ENCODE measurements at places on chromosomes 11 and 22.

- no peak for DNase-seq
These were observed 17.1 kb downstream of the FAR1 start for GRCh38 chr11:13685461-13686108.

DNA sequence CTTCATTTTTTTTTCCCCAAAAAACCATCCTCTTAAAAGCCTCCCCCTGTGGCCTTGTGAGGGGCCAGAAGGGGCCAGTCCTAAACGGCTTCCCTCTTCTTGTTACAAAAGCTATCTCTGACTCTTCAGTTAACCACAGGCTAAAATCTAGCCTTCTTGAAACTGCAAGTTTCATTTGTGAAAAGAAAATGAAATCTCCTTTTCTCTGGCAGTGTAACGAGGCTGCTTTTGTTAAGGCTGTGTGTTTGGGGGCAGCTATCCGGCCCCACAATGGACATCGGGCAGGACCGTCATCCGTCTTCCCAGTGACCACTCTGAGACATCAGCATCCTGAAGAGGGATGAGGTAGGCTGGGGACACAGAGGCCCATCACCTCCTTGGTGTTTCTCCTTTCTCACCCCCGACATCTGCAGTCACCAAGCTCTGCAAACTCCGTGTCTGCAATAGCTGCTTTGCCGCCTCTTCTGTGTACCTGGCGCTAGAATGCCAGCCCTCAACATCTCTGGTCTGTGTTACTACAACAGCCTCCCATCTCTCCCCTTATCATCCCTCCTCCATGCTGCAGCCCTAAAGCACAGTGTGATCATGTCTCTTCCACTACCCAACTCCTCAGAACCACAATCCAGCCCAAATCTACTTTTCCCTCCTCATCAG is 94.0 kb downstream of the RCN1 start:
- DNase-seq = no peak

- DNase-seq = no peak
These were observed 642.9 kb upstream of the KIRREL3 start for GRCh38 chr11:127643268-127644058.

DNA sequence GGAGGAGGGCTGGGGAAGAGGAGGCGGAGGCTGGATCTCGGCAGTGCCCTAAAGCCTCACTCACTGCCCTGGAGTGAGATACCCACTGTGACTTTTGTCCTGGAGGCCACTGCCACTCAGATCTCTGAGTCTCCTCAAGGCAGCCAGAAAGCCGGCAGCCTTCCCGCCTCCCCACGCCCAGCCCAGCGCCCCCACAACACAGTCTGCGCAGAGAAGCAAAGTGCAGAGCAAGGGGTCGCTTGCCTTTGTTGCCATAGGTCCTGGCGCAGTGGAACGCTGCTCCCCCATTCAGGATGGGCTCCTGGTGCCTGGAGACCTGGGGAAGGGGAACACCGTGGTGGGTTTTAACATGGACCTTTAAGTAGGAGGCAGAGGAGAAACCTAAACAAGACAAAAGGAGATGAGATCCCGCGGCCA is 17.6 kb downstream of the PATZ1 start:
- no peak for DNase-seq

DNA sequence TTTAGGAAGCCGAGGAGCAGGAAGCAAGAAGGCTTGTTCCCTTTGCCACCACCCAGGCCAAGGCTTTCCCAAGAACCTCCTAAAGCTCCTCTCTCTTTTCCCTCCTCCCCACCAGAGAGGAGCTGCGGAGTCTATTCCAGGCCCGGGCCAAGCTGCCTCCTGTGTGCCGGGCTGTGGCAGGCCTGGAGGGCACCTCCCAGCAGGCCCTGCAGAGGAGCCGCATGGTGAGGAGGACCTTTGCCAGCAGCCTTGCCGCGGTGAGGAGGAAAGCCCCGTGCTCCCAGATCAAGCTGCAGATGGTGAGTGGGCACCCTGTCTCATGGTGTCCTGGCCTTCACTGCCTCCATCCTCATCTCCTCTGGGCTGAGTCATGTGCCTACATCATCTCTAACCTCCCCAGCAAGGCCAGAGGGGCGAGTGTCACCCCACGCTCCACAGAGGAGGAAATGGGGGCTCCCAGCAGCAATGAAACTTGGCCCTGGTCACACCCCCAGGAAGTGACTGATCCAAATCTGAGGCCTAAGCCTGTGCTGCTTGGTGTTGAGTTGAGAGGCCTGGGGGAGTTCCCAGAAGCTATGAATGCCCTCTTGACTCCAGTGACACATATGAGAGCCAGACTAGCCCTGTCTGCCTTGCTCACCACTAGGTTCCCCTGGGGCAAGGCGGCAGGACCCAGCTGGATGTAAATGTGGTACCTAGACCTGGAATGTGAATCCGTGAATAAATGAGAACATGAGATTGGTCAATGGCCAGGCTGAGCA is 104.2 kb downstream of the MYO18B start:
- peak; percentile 86 for DNase-seq

DNA sequence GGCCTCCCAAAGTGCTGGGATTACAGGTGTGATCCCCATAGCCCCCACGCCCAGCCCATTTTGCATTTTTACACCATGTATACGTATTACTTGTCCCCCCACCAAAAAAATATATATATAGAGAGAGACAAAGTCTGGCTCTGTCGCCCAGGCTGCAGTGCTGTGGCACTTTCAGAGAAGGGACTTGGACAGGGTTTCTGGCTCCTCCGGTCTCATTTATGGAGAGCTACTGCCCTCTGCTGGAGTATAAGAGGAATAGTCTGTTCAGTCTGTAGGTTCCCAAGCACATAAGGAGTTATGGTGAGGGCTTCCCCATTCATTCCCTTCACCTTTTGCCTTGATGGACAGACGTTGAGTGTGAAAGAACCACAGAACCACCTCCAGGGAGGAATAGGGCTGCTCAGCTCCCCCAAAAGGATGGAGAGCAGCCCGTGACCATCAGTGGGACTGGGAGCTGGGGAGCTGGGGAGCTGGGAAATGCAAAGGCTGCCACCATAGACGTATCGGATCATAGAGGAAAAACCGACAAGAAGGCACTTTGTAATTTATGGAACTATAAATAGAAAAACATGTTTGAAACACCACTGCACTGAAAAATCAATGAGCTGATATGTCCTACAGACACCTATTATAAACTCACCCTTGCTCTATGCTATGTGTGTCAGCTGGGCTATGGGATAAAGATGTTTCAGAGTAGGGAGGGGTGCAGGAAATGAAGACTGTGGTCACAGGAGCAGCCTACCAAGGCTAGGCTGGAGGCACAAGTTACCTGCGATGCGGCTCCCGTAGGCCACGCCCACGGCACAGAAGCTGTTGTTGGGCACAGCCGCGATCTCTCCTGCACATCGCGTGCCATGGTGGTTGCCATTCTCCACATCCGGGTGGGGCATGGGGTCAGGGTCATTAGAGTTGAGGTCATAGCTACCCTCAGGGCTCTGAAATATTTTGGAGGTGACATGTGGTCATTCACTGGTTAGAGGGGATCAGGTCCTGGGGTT is 5.2 kb downstream of the PCSK7 start:
- peak; percentile 52 for DNase-seq

- DNase-seq = no peak
These were observed 74.8 kb downstream of the NAT10 start for GRCh38 chr11:34180040-34180813.

DNA sequence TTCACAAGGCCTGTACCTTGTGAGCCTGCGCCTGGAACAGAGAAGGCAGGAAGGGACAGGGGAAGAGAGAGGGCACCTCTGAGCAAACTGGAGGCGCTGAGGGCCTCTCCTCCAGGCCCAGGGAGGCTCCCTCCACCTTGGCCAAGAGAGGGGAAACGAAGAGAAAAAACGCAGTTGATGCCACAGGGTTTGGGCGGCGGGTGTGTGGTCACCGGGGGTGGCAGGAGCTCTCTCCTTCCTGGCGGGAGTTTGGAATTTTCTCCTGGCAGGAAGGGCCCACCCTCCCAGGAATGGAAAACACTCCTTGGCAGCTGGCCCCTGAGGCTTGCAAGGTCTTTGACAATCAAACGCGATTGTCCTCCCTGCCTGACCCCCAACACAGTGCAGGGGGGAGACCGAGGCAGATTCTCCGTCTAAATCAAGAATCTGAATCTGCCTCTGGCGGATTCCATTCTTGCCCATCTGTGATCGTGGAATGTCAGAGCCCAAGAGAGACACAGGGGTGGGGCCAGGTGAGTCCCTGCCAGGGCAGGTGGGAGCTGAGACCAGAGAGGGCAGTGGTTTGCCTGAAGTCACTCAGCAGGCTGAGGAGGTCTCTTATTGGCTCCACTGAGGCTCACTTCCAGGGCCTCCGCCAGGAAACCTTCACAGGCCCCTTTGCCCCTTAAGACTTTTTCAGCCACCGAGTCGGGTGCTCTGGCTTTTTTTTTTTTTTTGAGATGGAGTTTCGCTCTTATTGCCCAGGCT is 21.0 kb downstream of the RPL3 start:
- DNase-seq = no peak

- no peak for DNase-seq
These were observed 122.9 kb downstream of the DCDC1 start for GRCh38 chr11:31246451-31247165.

DNA sequence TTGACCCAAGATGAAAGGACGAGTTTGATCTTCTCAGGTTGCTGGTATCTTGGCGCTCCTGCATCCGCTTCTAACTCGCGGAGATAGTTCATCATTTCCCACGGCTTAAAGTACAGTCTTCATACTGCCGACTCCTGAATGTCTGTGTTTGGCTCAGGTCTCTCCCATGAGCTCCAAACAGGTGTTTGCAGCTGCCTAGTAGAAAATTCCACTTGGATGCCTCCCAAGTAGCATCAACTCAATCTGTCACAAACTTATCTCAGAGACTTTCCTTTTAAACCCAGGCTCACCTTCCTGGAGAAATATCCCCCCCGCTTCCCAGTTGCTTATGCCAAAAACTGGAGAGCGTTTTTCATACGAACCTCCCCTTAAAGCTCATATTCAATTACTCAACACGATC is 986.5 kb downstream of the TBC1D22A start:
- DNase-seq = no peak

GRCh38 chr11:75066061-75066460 is 30.6 kb downstream of the OR2AT4 start:
- peak; percentile 63 for DNase-seq

- no peak for DNase-seq
These were observed 9.4 kb upstream of the CALCA start for GRCh38 chr11:14981507-14981906.

DNA sequence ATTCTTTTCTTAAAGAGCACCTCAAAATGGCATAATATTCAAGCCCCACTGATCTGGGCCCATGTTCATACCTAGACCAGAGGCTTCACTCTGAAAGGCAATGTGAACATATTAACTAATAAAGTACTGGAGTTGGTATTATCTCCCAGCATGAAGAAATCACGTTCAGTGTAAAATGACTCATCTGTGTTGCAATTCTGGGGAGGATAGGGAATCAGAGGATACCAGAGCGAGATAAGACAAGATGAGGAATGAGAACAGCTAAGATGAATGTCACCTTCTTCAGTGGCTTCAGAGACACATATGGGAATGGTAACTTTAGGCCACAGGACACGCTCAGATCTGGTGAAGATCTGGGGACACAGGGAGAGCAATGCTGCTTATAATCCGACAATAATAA is 121.1 kb downstream of the NTM start:
- DNase-seq = peak; percentile 62

GRCh38 chr11:69366591-69366990 is 72.6 kb downstream of the MYEOV start:
- DNase-seq = no peak

- DNase-seq = peak; percentile 73
These were observed 52.2 kb downstream of the JAM3 start for GRCh38 chr11:134120921-134121526.

DNA sequence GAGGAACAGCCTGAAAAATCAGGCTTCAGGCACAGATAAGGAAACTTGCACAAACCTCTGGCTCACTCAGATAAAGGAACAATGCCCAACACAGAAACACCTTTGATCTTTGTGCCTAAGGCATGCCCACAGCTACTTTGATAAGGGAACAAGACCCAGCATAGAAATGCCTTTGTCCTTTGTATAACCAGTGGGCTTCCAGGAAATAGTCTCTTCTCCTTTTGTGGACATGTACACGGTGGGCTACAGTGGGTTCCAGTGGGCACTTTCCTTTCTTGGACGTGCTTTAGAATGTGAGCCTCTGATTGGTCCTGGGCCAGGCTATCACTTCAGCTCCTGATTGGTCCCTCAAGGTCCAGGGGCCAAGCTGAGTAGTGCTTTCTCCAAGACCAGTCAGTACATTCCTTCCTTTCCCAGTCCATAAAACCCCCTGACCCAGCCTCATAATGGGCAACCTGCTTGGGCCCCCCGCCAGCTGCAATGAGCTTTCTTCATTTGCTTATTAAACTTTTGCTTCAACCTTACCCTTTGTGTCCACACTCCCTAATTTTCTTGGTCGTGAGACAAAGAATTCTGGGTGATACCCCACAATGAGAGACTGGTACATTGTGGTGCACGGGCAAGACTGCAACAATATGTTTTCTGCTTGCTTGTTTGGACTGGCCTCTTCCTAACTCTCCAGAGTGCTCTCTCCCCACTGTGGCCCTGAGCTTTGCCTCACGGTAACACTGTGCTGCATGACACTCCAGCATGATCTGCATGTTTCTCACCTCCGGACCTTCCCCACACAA is 1.7 kb upstream of the CABIN1 start:
- DNase-seq = no peak

DNA sequence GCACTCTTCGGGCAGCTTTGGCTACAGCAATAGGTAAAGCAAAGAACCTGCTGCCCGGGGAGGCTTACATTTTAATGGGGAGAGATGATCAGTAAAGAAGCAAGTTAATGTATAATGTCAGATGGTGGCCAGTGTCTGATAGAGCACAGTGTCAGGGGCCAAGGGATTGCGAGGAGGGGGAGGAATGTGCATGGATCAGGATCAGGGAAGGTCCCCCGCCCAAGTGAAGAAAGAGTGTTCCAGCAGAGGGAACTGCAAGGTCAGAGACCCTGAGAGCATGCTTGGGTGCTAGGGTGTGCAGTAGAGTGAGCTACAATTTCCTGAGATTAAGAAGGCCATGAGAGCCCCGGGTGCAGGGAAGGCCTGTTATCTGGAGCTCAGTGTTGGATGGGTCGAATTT is 39.7 kb downstream of the TIMP3 start:
- no peak for DNase-seq

GRCh38 chr11:121557348-121557747 is 104.6 kb upstream of the SORL1-AS1 start:
- DNase-seq = peak; percentile 44

DNA sequence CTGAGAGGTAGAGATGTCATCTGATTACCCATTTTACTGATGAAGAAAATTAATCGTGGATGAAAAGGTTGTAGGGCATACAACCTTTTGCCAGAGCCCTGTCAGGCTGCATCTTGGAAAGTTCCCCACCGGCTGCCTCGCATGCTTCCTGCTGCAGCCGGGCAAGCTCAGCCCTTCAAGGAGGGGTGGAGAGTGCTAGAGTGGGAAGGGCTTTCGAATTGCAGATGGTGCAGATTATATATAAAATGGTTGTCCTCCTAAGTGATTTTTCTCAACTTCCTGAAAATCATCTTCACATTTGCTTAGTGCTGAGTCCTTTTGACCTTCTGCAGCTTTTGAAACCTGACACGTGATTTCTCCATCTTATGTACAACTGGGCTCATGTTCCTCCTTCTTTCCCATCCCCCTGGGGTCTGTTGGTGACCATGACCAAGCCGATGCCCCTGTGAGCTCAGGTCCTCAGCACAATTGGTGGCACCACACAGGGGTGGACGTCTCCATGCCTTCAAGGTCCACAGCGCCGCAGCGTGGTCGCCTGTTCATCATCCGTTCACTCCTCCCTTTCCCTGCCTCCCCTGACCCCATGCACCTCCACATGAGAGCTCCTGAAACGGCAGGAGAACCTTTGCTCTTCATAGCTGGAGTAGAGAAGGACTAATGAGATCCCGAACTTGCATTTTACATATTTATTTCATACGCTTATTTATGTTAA is 47.6 kb upstream of the MYO18B start:
- no peak for DNase-seq
